ENCODE measurements at places on chromosomes 4 and X. TPM values are rescaled to one million over a fixed set of nuclear protein-coding genes. Genes with fewer than 3 reads are reported as not detected.

DNA sequence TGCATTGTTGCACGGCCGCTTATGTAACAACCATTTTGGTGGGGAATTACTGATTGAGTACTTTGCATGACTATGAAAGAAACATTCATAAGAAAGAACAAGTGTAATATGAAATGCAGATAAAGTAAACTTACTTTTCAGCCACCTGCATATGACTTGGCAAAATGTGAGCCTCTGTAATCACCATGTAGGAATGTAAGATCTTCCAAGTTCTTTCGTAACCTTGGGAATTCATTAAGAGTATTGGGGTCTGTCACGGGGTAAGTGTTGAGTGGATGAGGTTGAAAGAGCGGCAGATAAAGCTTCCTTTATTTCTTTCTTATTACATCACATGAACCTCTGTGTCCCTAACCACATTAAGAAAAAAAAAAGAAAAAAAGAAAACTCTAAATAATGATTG lies 348.5 kb upstream of the NR3C2 start:
- DNase-seq: no peak

DNA sequence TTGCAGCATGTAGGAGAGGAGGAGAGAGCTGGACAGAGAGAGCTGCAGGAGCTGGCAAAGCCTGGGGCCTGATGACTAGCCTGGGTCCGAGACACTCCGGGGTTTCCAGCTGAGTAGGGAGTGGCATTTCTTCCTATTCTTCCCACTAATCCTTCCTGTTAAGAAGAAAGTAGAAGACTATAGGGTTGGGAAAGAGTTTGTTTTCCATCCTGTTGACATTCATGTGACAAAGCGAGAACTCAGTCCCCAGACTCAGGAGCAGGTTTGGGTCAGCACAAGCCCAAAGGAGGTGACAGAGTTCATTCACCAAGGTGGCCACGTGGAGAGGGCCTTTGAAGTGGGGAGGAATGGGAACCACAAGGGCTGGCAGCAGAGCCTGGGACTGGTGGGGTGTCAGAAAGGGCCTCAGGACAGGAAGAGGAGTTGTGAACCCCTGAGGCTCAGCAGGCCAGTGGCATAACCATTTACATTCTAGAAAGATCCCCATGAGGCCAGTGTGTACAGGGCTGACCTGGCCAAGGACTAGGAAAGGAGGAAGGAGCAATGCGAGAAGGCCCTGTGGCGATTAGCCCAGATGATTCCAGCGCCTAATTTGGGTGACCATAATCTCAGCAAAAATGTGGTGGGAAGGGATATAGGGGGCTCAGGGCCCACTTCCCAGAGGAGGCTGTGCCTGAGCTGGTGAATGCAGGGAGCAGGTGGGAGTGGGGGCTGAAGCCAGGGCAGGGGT lies 3.3 kb upstream of the HAUS3 start:
- no peak for DNase-seq

GRCh38 chrX:38365954-38366353 lies 13.6 kb downstream of the OTC start:
- no peak for DNase-seq

TGIF2LX gene
- not detected for total RNA-seq

DNA sequence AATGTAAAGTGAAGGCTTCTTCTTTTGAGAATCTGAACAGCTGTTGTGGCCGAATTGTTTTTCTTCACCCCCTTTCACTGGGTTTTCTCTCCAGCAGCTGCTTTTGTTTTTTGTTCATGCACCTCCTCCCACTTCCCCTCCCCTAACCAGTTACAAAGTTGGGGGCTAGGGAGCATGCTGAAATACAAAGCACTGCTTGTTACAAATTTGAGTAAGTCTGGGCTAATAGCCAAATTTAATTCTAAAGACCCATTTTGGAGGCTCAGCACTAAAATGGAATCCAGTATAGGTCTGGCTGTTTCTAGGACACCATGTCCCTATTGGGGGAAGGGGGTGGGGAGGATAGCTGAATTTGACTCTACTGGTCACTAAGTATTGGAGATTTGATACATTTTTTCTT lies 89.2 kb upstream of the GPM6B start:
- DNase-seq: no peak
